NCI-H524 (cell line): ENCODE measurements at places on chromosomes 12 and 14.
A peak's percentile ranks its signal among the peaks of the same experiment; 100 is the strongest.

DNA sequence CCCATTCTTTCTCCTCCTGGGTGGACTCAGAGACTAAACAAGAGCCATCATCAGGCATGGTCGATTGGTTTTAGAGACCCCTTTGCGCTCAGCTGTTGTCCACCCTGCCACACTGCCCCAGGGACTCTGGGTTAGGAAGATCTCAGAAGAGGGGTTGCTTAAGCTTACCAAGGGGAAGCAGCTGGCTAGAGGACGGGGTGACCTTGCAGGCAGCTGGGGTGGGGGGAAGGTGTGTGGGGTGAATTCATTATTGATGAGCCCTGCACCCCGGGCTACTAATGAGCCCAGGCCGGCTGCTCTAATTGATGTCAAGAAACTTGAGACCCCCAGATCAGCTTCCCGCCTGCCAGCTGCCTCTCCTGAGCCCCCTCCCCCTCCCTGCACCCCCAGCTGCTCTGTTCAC, 8.7 kb upstream of the ZNF385A start:
- peak; percentile 94 for DNase-seq

GRCh38 chr12:75705749-75706711, 194.6 kb upstream of the KRR1 start:
- DNase-seq: no peak

- no peak for DNase-seq
Observed at GRCh38 chr14:29301571-29301970, 535.0 kb downstream of the FOXG1 start.

DNA sequence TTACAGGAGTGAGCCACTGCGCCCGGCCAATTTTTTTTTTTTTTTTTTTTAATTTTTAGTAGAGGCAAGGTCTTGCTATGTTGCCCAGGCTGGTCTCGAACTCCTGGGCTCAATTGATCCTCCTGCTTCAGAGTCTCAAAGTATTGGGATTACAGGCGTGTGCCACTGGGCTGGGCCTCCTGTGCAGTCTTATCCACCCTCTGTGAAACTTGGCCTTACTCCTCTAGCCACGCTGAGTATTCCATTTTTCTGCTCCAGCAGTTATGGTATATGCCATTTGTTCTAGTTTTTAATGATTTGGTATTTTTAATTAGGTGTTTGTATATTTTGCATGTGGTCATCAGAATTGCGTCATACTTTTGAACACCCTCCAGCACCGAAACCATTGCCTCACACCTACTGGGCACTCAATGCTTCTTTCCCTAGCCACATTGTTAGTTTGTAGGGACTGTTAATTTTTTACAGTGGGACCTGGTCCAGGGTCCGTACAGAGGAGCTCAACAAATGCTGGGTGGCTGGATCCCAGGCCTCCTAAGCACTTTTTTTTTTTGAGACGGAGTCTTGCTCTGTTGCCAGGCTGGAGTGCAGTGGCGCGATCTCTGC, 11.4 kb downstream of the RIOX1 start:
- no peak for DNase-seq

GRCh38 chr14:66508846-66509621, 1.1 kb downstream of the GPHN start:
- peak; percentile 79 for DNase-seq

- DNase-seq: no peak
Observed at GRCh38 chr14:67570453-67570852, 29.6 kb downstream of the PIGH start.

GRCh38 chr12:120588948-120589930, 8.0 kb upstream of the POP5 start:
- DNase-seq: no peak

DNA sequence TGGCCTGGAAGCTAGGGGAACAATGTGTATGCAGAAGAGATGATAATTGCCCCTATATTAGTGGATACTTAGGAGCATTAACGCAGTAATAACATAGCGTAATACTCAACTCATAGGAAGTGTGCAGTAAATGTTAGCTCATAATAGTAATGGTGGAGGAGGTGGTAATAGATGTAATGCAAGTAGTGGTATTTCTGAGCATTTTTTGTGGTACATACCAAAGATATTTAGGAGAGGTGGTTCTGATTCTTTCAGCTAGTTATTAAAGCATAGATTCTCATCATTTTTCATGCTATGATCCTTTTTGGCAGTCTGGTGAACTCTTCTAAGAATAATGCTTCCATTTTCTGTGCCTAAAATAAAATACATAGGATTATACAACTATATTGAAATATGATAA, 233.1 kb downstream of the PTPRO start:
- DNase-seq: no peak

DNA sequence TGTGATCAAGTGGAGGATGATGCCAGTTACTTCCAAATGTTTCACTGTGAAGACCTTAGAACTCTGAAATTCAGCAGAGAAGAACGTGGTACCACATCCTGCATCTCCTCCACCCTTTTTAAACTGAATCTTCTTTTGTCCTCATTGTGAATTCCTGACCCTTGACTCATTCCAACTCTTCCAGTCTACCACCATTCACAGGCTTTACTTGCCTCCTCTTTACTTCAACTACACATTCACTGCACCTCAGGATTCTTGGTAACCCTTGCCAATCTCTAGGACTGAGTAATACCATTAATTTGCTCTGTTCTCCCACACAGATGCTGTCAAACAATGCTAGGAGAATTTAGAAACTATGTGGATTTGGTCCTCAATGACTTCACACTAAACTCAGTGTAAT, 37.3 kb downstream of the PPP1R12A start:
- no peak for DNase-seq

DNA sequence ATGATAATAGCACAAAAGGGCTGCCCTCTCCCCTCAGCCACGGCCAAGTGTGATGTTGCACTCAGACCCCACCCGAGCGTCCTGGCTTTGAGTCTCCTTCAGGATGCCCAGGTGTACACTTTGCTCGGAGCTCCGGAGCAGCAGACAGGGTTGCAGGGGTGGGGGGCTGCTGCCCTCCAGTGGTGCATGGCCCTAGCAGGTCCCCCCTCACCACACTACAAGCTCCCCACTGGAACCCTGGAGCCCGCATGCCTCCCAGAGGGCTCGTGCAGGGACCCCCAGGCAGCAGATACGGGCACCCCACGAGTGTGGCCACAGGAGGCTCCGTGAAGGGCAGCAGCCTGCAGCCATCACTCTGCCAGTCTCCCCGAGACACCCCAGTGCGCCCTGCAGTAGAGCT, 69.9 kb upstream of the C14orf180 start:
- DNase-seq: peak; percentile 36

DNA sequence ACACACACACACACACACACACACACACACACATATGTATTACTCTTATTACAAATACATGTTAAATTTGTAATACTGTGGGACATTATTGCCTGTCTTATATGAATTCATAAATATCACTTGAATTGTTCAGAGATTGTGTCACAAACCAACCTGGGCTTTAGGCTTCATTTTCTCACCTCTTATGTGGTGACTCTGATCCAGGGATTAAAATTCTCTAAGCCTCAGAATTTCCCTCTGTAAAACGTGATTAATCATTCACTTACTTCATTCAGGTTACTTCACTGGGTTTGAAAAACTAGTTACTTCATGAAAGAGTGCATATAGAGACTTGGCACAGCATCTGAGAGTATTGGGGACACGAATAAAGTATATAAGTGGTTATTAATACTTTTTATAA, 240.3 kb upstream of the PDZRN4 start:
- DNase-seq: no peak

GRCh38 chr14:57058319-57058718, 210.4 kb downstream of the EXOC5 start:
- DNase-seq: peak; percentile 87

- DNase-seq: peak; percentile 30
Observed at GRCh38 chr12:104136577-104136976, 1.4 kb downstream of the NFYB start.

GRCh38 chr14:24838945-24839616, 205.1 kb upstream of the GZMB start:
- DNase-seq: no peak

GRCh38 chr14:103161054-103161397, 37.8 kb downstream of the TNFAIP2 start:
- no peak for DNase-seq

DNA sequence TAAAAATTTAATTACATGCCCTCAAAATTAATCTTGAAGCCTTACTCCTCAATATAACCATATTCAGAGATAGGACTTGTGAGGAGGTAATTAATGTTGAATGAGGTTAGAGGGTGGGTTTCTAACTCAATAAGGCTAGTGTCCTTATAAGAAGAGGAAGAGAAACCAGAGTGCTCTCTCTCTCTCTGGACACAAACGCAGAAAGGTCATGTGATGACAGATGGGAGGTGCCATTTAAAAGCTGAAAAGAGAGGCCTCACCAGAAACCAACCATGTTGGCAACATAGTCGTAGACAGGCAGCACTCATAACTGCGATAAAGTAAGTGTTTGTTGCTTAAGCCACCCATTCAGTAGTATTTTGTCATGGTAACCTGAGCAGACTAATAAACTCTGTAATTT, 378.5 kb upstream of the LMO3 start:
- DNase-seq: no peak

- DNase-seq: no peak
Observed at GRCh38 chr14:78130356-78130755, 39.8 kb upstream of the NRXN3 start.

DNA sequence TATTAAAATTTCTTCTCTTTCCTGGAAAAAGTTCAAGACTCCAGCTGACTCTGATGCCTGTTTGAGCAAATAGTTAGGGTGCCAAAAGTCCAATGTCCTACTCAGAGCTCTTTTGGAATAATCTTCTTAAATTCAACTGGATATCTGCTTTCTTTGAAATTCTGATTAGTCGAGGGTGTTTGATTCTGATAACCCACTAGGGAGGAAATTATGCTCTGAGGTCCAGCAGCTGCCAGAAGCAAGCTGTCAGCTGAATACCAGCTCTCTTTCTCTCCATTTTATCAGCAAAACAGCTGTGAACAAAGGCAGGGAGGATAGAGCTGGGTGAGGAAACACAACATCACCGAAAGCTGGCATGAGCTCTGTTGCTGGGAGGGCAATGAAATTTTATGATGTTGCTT, 141.5 kb downstream of the CAND1 start:
- DNase-seq: no peak

DNA sequence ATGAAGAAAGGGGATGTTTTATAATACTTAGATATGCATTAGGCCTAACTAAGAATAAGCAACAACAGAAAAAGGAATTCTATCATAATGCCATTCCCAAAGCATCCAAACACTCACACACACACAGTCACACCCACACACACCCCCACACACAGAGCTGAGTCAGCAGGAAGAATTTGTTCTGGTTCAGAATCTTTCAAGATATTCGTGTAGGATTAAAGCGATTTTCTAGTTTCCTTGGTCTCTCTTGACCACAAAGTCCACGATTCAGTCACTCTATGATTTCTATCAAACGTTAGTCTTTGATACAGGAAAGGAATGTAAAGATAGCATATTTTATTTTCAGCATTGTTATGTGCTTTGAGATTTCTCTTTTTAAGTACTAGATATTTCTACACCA, 382.6 kb upstream of the DCN start:
- DNase-seq: no peak

DNA sequence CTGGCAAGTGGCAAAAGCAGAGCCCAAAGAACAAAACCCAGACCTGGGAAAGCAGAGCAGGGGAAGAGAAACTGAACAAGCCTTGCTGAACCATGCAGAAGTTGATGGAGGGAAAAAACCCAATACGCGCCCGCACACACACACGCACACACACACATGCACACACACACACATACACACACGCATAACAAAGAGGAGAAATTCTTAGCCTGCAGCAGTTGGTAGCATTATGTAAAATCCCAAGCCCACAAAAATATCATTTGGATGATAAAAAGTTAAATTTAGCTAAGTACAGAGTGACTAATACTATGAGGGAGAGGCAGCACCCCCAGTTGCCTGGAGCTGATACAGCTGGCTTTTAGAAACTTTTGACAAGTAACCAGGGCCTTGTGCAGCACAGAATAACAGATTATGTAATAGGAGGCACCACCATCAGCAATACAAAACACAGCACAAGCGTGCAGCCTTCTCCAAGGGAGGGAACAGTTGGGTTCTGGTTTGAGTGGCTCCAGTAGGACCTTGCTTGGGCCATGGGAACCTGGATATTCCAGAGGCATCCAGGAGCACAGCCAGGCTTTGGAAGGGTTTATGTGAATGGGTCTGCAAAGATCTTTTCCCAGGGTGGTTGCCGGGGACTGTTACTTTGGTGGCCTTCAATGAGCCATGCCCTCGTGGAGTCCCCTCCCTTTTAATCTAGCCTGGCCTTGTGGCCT, 35.3 kb downstream of the PITPNM2 start:
- DNase-seq: no peak

- DNase-seq: no peak
Observed at GRCh38 chr14:74886001-74886400, 4.3 kb downstream of the DLST start.

- DNase-seq: peak; percentile 71
Observed at GRCh38 chr14:59189091-59189785, 771 bp downstream of the DAAM1 start.

GRCh38 chr12:56725723-56726102, 614 bp upstream of the NACA start:
- no peak for DNase-seq

- no peak for DNase-seq
Observed at GRCh38 chr12:113359939-113360748, 1.8 kb downstream of the PLBD2 start.

- DNase-seq: no peak
Observed at GRCh38 chr14:50210074-50210473, 21.3 kb downstream of the SOS2 start.

DNA sequence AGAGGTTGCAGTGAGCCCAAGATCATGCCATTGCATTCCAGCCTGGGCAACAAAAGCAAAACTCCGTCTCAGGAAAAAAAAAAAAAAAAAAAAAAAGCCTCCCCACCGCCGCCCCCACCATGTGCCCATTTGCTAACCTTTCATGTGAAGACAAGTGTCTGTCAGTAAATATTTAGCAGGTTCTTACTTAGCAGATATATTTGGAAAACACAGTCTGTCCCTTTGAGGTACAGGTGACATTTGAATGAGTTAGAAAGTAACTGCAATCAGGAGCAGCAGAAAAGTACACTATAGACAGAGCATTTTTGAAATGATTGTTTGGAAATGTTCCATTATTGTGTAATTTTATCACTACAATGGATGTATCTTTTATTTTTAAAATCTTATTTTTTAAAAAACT, 119.7 kb downstream of the FGD4 start:
- no peak for DNase-seq

DNA sequence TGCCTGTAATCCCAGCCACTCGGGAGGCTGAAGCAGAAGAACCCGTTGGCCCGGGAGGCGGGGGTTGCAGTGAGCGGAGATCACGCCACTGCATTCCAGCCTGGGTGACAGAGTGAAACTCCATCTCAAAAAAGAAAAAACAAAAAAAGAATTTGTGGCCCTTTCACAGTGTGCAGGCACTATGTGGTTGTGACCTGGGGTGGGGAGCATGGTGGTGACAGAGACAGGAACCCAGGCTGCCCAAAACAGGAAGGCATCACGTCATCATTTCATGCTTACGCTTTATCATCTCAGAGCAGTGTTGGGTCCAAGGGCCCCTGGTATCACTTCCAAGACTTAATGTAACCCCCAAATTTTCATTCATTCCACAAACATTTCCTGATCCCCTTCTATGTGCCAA, 175.7 kb upstream of the GSC start:
- DNase-seq: no peak

GRCh38 chr14:73762375-73762822, 48.2 kb upstream of the PNMA1 start:
- DNase-seq: no peak

- no peak for DNase-seq
Observed at GRCh38 chr12:106025129-106025528, 113.6 kb downstream of the NUAK1 start.

GRCh38 chr12:14959916-14960496, 1.4 kb downstream of the ARHGDIB start:
- DNase-seq: no peak
